ENCODE measurements at places on chromosomes 2 and 18.

GRCh38 chr2:20668451-20668850, 1.5 kb downstream of the GDF7 start:
- DNase-seq = no peak

- DNase-seq = no peak
Measured at GRCh38 chr2:11506611-11506969, 27.3 kb upstream of the GREB1 start.

GRCh38 chr2:80454628-80455027, 150.1 kb upstream of the LRRTM1 start:
- DNase-seq = no peak

- DNase-seq = no peak
Measured at GRCh38 chr2:103183061-103183460, 421.2 kb downstream of the TMEM182 start.

- peak; percentile 56 for DNase-seq
Measured at GRCh38 chr2:207692206-207693065, 19.0 kb upstream of the CCNYL1 start.

DNA sequence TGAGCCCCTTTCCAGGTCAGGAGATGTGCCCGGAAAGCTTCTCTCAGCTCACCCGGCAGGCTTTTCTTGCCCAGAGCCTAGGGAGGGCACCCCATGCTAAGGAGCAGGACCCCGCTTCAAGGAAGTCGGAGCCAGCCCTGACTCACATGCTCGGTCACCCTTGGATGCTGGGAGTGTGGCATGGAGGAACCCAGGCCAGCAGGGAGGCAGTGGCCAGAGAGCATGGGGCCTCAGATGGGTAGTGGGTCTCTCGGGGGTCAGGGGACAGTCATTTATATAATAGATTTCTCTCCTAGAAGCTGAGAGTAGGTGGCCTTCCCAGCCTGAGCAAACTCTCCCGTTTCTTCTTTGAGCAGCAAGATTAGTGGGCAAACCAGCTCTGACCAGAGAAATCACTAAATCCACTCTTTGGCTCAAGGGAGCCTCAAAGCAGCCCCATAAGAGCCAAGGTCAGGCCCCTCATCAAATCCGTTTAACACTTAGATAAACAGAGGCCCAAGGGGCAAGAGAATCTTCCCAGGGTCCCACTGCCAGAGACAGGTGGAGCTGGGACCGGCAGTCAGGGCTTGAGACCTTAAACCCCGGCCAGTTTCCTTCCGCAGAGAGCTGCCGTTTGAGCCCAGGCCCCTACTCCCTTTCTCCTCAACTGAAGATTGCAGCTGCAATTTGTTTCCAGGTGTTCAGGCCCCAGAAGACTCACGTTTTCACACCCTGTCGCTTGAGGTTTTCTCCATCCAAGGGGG, 113.1 kb downstream of the CYP26B1 start:
- no peak for DNase-seq

DNA sequence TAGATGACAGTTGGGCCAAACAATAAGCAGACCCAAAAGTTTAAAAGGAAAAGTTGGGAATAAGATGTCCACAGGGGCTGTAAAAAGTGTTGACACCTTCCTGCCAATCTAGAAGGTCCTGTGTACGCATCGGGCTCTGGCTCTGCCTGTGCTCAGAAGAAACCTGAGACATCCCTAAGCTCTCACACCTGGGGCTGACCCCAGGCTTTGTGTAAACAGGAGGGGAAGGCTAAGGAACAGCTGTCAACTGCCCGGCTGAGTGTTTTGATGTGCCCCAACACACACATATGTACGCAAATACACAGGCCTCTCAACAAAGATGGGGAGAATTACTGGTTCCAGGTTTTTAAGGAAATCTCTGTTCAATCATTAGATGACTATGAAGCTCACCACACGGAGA, 59.5 kb downstream of the TMEM131 start:
- no peak for DNase-seq

GRCh38 chr2:62856228-62857040, 150.9 kb downstream of the EHBP1 start:
- DNase-seq = no peak

DNA sequence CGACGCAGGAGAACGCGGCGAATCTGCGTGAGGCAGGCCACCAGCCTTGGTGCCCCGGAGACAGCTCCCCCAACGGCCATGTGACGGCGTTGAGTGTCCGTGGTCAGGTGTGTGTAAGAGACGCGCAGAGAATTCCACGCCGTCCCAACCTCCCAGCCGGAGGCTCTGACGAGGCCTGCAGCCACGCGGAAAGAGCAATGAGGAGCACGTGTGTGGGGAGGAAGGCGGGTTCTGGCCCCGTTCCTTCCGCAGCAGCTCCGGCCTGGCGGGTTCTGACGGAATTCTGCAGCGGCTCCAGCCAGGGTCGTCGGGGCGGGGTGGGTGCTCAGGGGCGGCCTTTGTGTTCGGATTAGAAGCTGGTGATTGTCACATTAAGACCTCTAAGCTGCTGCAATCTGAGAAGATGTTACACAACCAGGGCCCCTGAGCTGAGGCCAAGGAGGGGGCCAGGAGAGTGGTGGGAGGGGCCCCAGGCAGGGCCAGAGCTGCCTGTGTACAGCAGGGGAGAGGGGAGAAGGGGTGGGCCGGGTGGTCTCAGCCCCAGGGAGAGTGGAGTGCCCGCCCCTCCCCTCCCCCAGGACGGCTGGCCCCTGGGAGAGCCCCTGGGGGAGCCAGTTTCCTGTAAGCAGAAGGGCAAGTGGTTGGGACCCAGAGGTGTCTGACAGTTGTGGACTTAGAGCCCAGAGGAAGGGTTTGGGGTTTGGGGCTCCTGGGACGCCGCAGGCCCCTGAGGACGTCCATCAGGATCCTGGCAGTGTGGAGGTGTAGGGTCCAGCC, 5.1 kb upstream of the GAL3ST2 start:
- DNase-seq = peak; percentile 69

- no peak for DNase-seq
Measured at GRCh38 chr2:209830722-209831465, 59.3 kb downstream of the UNC80 start.

- DNase-seq = no peak
Measured at GRCh38 chr2:211800001-211800400, 738.6 kb downstream of the ERBB4 start.

GRCh38 chr2:113138428-113139322, 11.3 kb downstream of the IL1RN start:
- peak; percentile 50 for DNase-seq

GRCh38 chr2:240209493-240209892, 69.0 kb upstream of the OTOS start:
- DNase-seq = no peak

DNA sequence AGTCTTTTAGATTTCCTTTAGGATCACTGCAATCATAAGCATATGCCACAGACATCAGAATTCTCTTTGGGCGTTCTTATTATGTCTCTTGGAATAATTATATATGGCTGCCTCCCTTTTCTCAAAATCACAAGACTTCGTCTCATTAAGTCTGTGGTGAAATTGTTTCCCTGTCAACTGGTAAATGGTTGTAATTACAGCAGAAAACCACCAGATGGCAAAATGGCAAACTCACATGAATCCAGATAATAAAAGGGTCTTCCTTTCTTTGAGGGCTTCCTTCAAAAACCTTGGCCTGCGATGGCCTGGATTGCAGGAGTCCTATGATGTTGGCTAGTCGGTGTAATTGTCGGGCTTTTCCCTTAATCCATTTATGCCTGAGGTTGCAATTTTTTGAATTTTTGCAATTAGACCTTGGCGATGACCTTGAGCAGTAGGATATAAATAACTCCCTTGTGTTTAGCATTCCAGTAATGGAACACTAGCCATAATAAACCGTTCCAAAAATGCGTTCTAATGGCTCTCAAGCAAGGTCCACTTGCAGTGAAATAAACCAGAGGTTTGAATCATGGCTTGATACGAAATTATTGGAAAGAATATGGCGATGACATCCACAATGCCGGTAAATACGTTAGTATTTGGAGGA, 656.4 kb downstream of the MBD2 start:
- DNase-seq = peak; percentile 46
